ENCODE measurements at places on chromosomes 13 and 19.

DNA sequence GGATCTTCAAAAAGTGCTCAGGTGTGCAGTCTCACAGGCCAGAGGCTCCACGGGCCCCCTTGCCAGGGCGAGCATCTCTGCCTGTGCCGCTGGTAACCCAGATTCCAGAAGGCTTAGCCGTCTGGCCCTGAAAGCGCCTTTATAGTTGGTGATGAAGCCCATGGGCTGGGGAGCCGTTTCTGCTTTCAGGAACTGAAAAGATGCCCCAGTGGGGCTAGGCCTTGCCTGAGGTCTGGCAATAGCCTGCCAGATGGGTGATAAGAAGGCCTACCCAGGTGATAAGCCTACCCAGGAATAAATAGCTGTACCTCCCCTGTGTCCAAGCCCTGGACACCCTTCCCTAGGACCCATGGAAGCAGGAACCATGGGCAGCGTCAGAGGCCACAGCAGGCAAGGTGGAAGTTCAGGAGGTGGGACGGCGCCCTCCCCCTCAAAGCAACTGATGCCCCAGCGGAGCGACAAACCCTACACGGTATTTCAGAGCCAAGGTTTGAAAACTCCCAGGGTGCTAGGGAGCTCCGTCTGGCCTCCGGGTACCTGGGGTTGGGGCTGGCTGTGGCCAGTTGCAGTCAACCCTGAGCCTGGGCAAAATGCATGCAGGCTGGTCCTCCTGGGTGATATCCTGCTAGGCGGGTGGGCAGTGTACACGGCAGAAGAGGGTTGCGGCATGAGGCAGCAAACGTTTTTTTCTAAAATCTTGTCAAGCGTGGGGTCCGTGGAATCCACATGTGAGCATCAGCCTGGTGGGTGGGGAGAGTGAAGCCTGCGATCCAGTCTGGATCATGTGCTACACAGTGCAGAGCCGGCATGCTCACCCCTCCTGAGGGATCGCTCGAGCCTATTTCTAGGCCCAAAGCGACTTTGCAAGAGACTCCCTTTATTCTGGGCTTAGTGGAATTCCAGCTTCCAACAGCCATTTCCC lies 45.3 kb downstream of the ACTN4 start:
- DNase-seq: no peak

DNA sequence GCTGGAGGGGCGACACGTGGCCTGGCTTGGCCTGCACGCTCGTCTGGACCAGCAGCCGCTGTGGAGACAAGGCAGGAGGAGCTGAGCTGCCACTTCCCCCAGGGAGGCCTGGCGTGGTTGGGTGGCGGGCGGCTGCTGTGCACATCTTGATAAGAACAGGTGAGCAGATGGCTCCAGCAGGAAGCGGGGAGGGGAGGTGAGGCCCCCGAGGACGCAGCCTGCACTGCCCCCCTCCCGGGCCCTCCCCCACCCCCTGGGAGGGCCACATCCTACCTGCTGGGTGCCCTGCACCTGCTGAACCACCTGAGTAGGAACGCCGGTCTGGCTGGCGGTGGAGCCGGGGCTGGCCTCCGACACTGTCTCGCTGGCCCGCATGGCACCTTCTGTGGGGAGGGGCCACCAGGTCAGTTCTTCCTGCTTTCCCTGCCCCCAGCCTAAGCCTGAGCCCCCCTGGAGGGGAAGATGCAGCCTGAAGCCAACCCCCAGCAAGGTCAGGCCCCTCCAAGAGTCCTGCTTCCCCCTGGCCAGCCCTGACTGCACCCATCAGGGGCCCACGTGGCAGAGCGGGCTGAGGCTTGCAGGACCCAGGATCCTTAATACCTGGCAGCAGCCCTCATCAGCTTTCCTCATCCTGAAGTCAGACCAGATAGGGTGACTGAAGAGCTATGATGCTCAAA lies 22.8 kb downstream of the RFX1 start:
- DNase-seq: no peak

GRCh38 chr13:82698383-82698782 lies 1183.9 kb downstream of the SLITRK1 start:
- DNase-seq: no peak

DNA sequence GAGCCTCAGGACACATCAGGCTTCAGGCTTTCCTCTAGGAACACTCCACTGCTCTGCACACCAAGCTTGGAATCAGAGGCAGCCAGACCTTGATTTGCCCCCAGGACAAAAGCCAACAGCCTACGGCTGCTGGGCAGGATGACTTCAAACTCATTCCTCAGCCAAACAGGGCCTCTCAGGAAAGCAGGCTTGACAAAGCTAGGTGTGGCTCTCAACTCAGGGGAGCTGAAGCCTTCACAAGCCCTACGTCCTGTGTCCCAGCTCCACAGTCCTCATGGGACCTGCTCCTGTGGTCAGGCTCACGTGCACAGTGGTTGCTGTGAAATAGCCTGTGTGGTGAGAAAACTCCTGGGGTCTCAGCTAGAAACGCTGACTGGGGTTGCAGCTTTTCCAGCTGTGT lies 398.9 kb upstream of the ZNF507 start:
- no peak for DNase-seq

- no peak for DNase-seq
Measured at GRCh38 chr13:110964229-110965037, 49.6 kb upstream of the ANKRD10 start.

- no peak for DNase-seq
Measured at GRCh38 chr13:93086329-93086728, 140.3 kb upstream of the GPC6 start.

- no peak for DNase-seq
Measured at GRCh38 chr13:38630780-38631179, 56.1 kb upstream of the FREM2 start.

DNA sequence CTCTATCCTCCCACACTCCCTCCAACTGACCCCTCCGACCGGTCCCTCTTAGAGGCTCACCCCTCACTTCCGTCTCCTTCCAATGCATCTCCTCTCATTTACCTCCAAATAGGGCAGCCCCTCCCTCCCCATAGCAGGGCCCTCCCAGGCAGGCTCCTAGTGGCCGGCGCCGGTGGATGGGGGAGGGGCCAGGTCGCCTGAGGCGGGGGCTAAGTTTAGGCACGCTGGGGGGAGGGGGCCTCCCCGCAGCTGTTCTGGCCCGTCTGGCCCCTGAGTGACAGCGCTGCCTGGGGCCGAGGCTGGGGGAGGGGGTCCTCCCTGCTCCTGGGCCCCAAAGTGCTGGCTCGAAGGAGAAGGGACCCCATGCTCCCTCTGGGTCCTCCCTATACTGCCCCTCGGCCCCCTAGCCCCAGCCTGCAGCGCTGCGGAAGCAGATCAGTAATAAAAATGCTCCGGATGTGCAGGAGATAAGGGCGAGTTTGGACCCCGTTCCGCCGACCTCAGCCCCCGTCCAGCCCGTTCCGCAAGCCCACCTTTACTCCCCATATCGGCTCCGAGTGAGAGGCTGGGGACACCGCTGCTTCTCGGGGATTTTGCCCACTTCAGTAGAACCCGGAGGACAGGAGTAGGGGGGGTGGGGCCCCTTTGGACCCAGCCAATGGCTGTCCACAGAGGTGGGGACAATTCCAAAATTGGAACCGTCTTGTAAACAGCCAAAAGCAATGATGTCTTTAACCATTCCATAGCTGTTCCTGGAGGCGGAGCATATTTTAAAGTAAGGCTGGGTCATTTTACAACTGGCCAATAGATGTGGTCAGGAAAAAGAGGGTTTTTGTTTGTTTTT lies 4.0 kb downstream of the RTN2 start:
- no peak for DNase-seq

- DNase-seq: peak; percentile 99
Measured at GRCh38 chr19:18522124-18522861, 423 bp upstream of the ELL start.

GRCh38 chr13:33388286-33388998 lies 102.9 kb upstream of the STARD13 start:
- no peak for DNase-seq

DNA sequence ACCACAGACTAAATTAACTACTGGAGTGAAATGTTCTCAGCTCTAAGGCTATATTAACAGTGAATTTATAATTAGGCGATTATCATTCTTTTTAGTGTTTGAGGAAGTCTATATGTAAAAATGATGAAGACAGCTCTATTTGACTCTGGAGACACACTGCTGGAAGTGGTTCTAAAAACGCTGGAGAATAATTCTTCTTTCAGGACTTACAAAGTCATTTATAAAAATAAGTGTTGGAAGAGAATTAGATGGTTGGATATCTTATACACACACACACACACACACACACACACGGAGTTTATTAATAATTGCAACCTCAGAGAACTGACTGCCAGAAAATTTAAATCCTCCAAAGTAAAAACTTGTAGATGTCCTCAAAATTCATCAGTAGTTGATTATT lies 1171.3 kb downstream of the EFNB2 start:
- no peak for DNase-seq

DNA sequence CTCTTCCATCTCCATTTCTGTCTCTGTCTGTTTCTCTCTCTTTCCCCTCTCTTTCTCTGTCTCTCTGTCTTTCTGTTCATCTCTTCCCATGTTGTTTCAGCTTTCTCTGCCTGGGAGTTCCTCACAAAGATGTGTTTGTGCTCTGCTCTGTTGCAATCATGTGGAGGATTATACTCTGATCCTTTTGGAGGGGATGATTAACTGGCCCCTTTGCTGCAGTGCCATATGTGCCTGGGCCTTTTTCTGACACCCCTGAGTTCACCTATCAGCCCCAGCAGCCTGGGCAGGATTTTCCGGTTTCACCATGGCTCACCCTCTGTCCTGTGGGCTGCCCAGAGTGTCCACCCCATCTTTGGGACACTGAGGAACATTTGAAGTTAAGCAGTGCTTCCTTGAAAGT lies 9.0 kb upstream of the TEX26 start:
- DNase-seq: no peak

DNA sequence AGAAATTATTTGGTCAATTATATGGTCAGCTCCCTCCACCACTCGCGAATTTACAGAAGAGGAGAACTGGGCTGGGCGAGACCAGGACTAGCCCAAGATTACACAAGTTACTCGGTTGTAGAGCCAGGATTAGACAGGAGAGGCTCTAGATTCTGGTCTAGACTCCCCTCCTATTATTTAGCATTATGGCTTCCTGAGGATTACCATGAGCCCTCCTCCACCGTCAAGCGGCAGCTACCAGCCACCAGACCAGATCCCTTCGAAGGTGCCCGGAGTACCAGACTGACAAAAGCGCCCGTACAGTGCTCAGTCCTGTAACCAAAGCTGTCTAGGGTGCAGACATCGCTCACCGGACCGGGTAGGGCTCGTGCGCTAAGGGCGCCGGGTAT lies 497 bp upstream of the MLNR start:
- no peak for DNase-seq

DNA sequence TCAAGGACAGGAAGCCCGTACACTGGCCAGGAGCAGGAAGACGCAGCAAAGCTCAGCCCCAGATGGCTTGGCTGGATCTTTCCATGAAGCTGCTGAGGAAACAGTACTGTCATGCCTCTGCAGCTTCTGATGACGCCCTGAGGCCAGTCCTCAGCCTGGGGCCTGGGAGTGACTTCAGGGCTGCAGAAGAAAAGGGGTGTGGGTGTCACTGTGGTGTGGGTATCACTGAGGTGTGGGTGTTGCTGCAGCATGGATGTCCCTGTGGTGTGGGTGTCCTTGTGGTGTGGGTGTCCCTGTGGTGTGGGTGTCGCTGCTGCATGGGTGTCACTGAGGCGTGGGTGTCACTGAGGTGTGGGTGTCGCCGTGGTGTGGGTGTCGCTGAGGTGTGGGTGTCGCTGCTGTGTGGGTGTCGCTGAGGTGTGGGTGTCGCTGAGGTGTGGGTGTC lies 12.0 kb upstream of the GAS6 start:
- no peak for DNase-seq

DNA sequence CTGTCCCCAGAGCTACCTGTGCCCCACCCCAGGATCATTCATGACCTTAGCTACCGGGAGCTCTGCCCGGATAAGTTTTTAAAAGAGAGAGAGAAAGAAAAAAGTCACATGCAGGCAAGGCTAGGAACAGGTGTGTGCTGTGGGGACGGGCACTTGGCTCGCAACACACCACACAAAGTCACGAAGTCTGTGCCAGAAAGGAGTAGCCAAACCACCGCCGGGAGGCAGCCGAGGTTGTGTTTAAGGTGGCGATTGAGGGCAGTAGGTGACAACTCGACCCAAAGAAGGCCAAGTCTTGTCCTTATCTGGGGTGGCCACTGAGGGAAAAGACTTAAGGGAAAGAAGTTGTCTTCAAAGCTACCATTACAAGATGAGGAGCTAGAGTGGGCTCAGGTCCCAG lies 4.6 kb upstream of the TSHZ3 start:
- DNase-seq: no peak

DNA sequence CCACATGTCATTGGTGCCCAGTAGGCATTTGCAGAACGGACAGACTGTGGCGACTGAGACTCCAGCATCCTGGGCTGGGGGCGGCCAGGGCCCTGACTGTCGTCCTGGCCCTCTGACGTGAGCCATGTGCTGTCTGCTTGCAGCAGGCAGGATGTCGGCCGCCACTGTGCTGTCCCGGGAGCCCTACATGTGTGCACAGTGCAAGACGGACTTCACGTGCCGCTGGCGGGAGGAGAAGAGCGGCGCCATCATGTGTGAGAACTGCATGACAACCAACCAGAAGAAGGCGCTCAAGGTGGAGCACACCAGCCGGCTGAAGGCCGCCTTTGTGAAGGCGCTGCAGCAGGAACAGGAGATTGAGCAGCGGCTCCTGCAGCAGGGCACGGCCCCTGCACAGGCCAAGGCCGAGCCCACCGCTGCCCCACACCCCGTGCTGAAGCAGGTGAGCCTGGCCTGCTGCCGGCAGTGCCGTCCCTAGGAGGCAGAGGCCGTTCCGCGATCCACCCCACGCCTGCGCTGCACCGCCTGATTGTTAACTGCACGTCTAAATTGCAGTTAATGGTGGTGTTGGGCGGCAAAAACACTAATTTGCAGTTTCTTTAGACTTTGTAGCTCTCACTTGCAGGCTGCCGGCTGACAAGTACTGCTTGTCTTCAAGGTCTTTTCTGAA lies 14.2 kb downstream of the TSSK6 start:
- DNase-seq: no peak

- no peak for DNase-seq
Measured at GRCh38 chr13:30744056-30744680, 8.8 kb downstream of the ALOX5AP start.

DNA sequence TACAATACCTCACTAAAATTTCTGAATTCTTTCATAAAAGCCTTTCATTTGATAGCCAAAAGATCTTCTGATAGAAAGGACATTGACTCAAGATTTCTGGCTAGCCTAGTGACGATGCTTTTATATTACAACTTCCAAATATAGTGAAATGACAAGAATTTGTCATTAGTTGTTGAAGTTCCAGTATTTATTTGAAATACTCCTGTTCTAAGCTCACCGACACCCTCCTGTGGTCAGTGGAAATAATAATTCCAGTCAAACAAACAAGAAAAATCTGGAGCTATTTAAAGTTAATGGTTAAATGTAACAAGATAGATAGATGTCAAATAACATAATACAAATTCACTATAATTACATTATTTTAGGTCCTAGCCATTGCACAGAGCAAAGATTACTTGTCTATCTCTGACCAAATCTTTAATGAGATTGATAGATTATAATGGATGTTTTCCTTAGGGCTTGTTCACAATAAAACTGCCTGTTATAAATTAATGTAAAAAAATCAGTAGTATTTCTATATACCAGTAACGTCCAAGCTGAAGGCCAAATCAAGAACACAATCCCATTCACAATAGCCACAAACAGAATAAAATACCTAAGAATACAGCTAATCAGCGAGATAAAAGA lies 195.5 kb downstream of the RGCC start:
- no peak for DNase-seq
